ENCODE measurements at places on chromosomes 12 and 14. TPM values are rescaled to one million over a fixed set of nuclear protein-coding genes. Genes with fewer than 3 reads are reported as not detected.

DNA sequence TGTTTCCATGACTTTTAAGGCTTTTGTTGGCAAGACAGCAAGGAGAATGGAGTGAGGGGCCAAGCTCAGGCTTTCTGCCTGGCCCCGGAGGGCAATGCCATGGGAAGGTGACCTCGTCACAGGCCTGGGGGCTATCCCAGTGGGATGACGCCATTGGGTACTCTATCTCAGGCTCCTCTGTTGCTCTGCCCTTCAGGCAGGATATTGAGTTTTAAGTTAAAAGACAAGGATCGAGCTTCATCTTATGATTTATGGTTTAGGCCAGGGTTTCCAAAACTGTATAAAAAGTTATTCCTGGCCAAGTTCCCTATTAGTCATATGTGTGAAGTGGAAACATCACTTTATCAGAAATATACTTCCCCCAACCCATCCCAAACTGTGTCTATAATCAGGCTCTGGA lies 127.7 kb downstream of the ZFP36L1 start:
- H3K27me3 ChIP-seq: no peaks in the 10 kb centered on the region
- DNase-seq: peak; percentile 27
- H3K4me3 ChIP-seq: no peak overlapping the region
- no peaks in the 10 kb centered on the region for H3K36me3 ChIP-seq
- peak overlapping the region; percentile 3 for H3K27ac ChIP-seq

DNA sequence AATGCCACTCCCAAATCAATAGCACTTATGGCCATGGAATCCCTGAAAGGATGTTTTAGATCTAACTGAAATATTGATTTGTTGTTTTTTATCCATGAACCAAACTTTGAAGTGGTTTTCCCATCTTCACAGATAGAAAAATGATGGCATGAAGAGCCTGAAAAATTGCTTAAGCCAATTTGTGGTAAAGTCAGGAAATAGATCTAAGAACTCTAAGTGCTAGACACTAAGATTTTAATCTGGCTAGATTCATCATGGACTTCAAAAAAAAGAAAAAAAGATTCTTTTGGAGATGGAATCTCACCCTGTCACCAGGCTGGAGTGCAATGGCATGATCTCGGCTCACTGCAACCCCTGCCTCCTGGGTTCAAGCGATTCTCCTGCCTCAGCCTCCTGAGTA lies 45.0 kb upstream of the STRN3 start:
- H3K27ac ChIP-seq: no peak overlapping the region
- H3K36me3 ChIP-seq: peaks cover 15% of the 10 kb centered on the region
- H3K4me3 ChIP-seq: no peak overlapping the region
- DNase-seq: no peak
- no peaks in the 10 kb centered on the region for H3K4me1 ChIP-seq

GRCh38 chr12:97134495-97134894 lies 227.4 kb downstream of the NEDD1 start:
- H3K27me3 ChIP-seq: peaks cover 54% of the 10 kb centered on the region
- no peak for DNase-seq
- no peak overlapping the region for H3K4me3 ChIP-seq
- no peaks in the 10 kb centered on the region for H3K4me1 ChIP-seq
- no peak overlapping the region for H3K27ac ChIP-seq

- H3K27me3 ChIP-seq: peaks cover 10% of the 10 kb centered on the region
- no peaks in the 10 kb centered on the region for H3K4me1 ChIP-seq
- DNase-seq: no peak
- H3K27ac ChIP-seq: no peak overlapping the region
- no peaks in the 10 kb centered on the region for H3K36me3 ChIP-seq
These were observed 40.3 kb downstream of the RIMBP2 start for GRCh38 chr12:130675791-130676190.

DNA sequence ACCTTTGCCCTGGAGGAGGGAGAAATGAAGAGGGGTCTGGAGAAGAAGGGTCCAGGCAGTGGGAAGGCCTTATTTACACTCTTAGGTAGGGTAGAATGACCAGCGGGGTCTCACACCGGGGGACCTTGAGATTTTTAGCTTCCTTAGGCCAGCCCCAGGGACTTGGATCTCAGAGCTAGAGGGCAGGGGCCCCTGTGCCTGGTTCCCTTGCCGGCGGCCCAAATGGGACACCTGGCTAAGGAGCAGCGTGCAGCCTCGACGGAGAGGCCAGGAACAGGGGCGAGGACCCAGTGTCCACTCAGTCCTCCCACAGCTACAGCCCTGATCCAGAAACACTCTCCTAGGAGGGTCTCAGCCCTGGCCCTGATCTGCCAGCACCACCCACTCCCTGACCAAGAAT lies 41.8 kb downstream of the DIO3 start:
- no peak for DNase-seq
- peaks cover 31% of the 10 kb centered on the region for H3K27me3 ChIP-seq
- H3K4me3 ChIP-seq: no peak overlapping the region
- H3K4me1 ChIP-seq: peaks cover 5% of the 10 kb centered on the region

DNA sequence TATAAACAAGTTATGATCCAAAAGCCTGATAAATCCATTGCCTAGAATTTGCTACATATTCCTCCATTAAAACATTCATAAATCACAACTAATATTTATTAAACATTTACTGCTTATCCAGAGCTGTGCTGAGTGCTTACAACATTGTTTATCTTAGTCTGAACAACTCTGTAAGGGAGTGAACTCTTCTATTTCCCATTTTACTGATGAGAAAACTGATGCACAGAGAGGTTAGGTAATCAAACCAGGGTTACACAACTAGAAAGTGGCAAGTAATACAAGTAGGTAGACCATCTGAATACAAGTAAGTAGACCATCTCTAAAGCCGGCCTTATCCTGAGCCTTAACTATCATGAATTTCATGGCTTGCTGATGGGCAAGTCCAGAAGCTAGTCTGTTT lies 39.5 kb downstream of the WASHC3 start:
- peaks cover 10% of the 10 kb centered on the region for H3K36me3 ChIP-seq
- H3K27me3 ChIP-seq: no peaks in the 10 kb centered on the region
- H3K4me1 ChIP-seq: no peaks in the 10 kb centered on the region
- no peak for DNase-seq
- H3K27ac ChIP-seq: no peak overlapping the region
- H3K4me3 ChIP-seq: no peak overlapping the region

- no peak overlapping the region for H3K4me3 ChIP-seq
- no peak for DNase-seq
- H3K36me3 ChIP-seq: peaks cover 10% of the 10 kb centered on the region
- H3K4me1 ChIP-seq: peaks cover 7% of the 10 kb centered on the region
These were observed 19.9 kb downstream of the TTC7B start for GRCh38 chr14:90796329-90796728.

DNA sequence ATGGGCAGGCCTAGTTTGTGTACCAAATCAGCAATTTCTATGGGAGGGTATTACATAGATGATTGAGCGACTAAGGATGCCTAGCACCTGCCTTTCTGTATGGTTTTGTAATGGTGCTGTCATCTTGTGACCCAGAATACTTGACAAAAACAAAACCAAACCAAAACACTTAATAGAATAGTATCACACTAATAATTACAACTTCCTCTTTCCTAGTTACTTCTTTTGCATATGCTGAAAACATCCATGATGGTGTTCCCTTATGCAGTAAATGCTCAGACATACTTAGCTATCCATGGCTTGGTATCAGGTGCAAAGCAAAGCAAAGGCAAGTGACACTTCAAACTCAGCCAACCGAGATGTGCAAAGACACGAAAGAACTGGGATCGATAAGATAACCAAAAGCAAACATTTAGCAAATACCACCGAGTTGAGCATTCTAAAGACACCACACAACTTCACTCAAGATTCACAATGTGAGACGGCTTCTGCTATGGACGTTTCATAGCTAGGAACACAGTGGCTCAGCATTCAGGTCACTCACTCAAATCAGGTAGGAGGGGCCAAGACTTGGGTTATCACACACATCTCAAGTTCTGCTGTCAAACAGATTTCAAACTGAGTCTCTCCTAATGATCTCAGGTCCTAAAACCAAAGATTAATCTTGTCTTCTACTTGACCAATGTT lies 24.3 kb downstream of the PPP1CC start:
- H3K4me1 ChIP-seq: no peaks in the 10 kb centered on the region
- DNase-seq: no peak
- no peak overlapping the region for H3K4me3 ChIP-seq
- H3K36me3 ChIP-seq: peaks cover 59% of the 10 kb centered on the region
- no peak overlapping the region for H3K27ac ChIP-seq
- H3K27me3 ChIP-seq: no peaks in the 10 kb centered on the region

GRCh38 chr12:93200291-93200917 lies 177.3 kb upstream of the NUDT4 start:
- H3K4me3 ChIP-seq: no peak overlapping the region
- no peaks in the 10 kb centered on the region for H3K27me3 ChIP-seq

- no peak overlapping the region for H3K27ac ChIP-seq
- DNase-seq: peak; percentile 53
- H3K4me1 ChIP-seq: peaks cover 15% of the 10 kb centered on the region
These were observed 4.4 kb upstream of the SDS start for GRCh38 chr12:113407931-113408600.

GRCh38 chr12:46956451-46957035 lies 122.9 kb upstream of the PCED1B start:
- peaks cover 9% of the 10 kb centered on the region for H3K4me1 ChIP-seq
- no peaks in the 10 kb centered on the region for H3K27me3 ChIP-seq
- no peak overlapping the region for H3K4me3 ChIP-seq
- no peak for DNase-seq

GRCh38 chr12:101823039-101823438 lies 7.7 kb downstream of the GNPTAB start:
- H3K4me3 ChIP-seq: no peak overlapping the region
- H3K4me1 ChIP-seq: peaks cover 5% of the 10 kb centered on the region
- no peak for DNase-seq
- no peaks in the 10 kb centered on the region for H3K27me3 ChIP-seq
- peaks cover 2% of the 10 kb centered on the region for H3K36me3 ChIP-seq
- H3K27ac ChIP-seq: no peak overlapping the region

GRCh38 chr14:79658221-79658620 lies 553.1 kb downstream of the DIO2 start:
- DNase-seq: no peak
- no peaks in the 10 kb centered on the region for H3K36me3 ChIP-seq
- H3K27me3 ChIP-seq: no peaks in the 10 kb centered on the region
- H3K4me3 ChIP-seq: no peak overlapping the region
- no peak overlapping the region for H3K27ac ChIP-seq
- H3K4me1 ChIP-seq: no peaks in the 10 kb centered on the region

GRCh38 chr12:96225994-96226399 lies 31.8 kb downstream of the ELK3 start:
- H3K27ac ChIP-seq: peak overlapping the region; percentile 93
- H3K4me1 ChIP-seq: peaks cover 29% of the 10 kb centered on the region
- H3K4me3 ChIP-seq: no peak overlapping the region
- peaks cover 69% of the 10 kb centered on the region for H3K36me3 ChIP-seq

DNA sequence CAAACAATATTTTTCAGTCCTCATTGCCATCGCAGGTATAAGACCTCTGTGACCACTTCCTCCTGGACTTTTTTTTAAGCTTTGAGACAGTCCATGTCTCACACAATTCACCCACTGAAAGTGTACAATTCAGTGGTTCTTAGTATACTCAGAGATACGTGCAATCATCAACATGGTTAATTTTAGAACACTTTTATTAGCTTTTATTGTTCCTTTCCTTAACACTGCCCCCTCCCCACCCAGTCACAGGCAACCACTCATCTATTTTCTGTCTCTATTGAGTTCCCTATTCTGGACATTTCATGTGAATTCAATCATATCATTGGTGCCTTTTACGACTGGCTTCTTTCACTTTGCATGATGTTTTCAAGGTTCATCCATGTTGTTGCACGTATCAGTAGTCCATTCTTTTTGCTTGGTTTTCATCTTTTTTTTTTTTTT lies 16.2 kb downstream of the NCKAP5L start:
- H3K4me1 ChIP-seq: no peaks in the 10 kb centered on the region
- peaks cover 24% of the 10 kb centered on the region for H3K36me3 ChIP-seq
- H3K27me3 ChIP-seq: no peaks in the 10 kb centered on the region
- H3K27ac ChIP-seq: no peak overlapping the region

GRCh38 chr12:113861708-113862312 lies 104.3 kb downstream of the RBM19 start:
- peaks cover 8% of the 10 kb centered on the region for H3K4me1 ChIP-seq
- peaks cover 13% of the 10 kb centered on the region for H3K36me3 ChIP-seq
- H3K27me3 ChIP-seq: no peaks in the 10 kb centered on the region
- H3K27ac ChIP-seq: no peak overlapping the region
- DNase-seq: no peak

GRCh38 chr12:127558361-127558760 lies 708.6 kb upstream of the TMEM132C start:
- peaks cover 4% of the 10 kb centered on the region for H3K4me1 ChIP-seq
- no peaks in the 10 kb centered on the region for H3K27me3 ChIP-seq
- H3K36me3 ChIP-seq: no peaks in the 10 kb centered on the region
- no peak overlapping the region for H3K27ac ChIP-seq
- no peak for DNase-seq

The GSKIP gene
- 22.5 TPM for total RNA-seq

The KRT74 gene
- total RNA-seq: not detected

The TEAD4 gene
- 33.8 TPM for total RNA-seq

The ULK1 gene
- total RNA-seq: 28.2 TPM

The CARMIL3 gene
- total RNA-seq: 0.20 TPM

The RIMBP2 gene
- not detected for total RNA-seq

The EID3 gene
- total RNA-seq: 1.6 TPM

The GPR162 gene
- not detected for total RNA-seq

The P2RX2 gene
- not detected for total RNA-seq

Measured in MCF 10A (cell line).